ENCODE measurements at places on chromosomes 2 and 18.

- no peak for DNase-seq
Measured at GRCh38 chr2:84729224-84729623, 151.7 kb downstream of the TRABD2A start.

DNA sequence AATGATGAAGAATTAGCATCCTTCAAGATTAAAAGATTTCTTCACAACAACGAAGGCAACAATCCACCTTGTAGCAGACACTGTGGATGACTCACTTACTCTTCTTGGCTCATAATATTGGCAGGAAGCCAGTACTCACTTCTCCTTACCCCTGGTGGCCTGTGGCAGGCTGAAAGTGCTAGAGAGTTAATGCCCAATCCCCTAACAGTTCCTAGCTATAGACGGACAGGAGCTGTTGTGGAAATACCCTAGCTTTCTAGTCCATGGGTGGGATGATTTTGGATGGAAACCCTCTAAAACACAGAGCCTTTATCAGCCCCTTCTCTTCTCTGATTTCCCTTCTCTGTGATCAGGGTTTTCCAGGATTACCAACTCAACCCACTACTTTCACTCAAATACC is 128.6 kb upstream of the NYAP2 start:
- DNase-seq, result no peak

GRCh38 chr2:13819896-13820295 is 812.6 kb upstream of the LRATD1 start:
- DNase-seq, result no peak

GRCh38 chr2:173033084-173033483 is 42.6 kb upstream of the MAP3K20 start:
- DNase-seq, result no peak
